ENCODE measurements at places on chromosomes 13 and 19.

GRCh38 chr19:51398096-51398704 lies 7.8 kb upstream of the C19orf84 start:
- DNase-seq, result no peak

GRCh38 chr13:64688893-64689677 lies 2541.1 kb downstream of the PCDH9 start:
- no peak for DNase-seq

DNA sequence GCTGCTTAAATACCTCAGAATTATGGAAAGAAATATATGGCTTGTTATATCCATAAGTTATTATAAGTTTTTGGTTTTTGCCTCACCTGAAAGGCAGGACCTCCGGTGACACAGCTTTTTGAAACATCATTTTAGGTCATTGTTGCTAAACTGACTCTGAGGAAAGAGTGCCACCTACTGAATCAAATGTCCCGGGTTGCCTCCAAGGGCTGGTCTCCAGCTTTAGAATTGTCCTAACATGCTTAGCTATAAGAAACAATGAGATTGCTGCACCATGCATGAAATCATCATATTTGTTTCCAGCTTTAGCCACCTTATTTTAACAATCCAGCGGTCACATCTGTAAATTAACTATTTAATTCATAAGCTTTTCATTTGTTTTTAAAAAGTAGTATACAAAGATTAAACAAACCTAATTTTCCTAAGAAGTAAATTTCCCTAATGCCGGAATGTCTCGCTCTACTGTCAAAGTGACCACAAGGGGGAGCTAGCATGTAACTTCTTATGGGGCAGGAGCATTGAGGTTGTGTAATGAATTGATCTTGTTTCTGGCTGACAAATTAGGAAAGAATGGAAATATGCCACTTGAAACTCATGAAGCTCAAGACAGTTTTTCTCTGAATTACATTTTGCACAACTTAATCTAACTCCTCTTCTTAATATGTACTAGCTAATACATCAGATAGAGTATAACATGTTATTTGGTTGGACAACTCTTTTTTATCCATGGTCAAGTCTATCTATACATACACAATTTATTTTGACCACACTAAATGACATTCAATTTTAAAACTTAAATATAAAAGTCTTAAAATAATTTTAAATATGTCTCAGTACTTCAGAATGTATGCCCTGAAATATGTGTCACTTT lies 6.7 kb upstream of the PCDH17 start:
- no peak for DNase-seq

DNA sequence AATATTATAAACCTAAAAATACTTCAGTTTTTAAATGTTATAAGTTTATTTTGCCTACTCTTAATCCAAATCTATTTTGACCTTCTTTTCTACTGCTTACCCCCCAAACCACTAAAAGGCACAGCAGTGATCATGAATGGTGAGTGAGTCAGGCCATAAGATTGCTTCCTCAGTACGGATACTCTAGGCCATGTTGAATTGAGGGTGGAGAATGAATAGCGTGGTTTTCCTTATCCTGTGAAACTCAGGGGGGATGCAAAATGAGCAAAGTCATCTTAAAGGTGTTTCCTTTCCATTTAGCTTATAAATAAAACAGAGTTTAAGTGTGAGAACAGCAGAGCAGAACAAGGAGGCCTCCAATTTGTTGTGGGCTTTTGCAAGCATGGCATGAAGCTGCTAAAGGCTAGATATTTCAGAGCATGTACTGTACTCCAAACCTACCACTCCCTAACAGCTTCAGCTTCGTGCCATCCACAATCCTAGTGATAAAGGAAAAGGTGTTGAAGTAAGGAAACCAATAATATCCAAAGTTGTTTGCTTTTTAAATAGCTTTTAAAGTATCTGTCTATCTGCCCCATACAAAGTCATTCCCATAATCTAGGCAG lies 25.0 kb downstream of the SERPINE3 start:
- peak; percentile 41 for DNase-seq

GRCh38 chr13:73702419-73703071 lies 431.7 kb downstream of the KLF12 start:
- no peak for DNase-seq

GRCh38 chr13:59476366-59476765 lies 687.4 kb downstream of the DIAPH3 start:
- DNase-seq, result no peak

DNA sequence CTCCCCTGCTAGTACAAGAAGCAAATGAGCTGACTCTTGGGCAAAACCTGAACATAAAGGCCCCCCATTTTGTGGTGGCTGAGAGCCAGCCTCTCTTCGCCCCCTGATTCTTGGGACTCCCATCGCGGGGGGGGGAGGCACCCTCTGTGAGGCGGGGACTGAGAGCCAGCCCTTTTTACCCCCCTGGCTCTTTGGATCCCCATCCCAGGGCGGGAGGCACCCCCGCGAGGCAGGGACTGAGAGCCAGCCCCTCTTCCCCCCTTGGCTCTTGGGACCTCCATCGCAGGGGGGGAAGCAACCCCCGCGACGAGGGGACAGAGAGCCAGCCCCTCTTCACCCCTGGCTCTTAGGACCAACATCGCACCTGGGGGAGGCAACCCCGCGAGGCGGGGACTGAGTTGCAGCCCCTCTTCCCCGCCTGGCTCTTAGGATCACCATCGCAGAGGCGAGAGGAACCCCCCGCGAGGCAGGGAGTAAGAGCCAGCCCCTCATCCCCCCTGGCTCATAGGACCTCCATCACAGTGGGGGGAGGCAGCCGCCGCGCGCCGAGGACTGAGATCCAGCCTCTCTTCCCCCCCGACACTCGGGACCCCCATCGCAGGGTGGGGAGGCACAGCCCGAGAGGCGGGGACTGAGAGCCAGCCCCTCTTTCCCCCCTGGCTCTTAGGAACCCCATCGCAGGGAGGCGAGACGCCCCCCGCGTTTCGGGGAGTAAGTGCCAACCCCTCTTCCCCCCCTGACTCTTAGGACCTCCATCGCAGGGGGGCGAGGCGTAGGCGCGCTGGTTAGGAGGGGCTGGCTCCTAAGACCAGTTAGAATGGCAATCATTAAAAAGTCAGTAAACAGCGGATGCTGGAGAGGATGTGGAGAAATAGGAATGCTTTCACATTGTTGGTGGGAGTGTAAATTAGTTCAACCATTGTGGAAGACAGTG lies 2428.4 kb upstream of the PCDH20 start:
- DNase-seq, result no peak

DNA sequence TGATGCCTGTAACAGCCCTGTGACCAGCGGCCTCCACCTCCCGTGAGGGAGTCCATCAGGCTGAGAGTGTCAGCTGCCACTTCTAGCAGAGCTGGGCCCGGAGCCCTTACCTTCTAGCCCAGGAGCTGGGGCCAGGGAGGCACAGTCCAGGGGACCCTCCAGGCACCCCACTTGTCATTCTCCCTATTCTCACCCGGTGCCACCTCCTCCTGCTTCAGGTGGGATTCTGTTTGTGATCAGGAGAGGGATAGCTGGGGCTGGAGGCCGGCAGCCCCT lies 4.1 kb downstream of the RASA3 start:
- no peak for DNase-seq

GRCh38 chr13:63010072-63010658 lies 1594.5 kb upstream of the PCDH20 start:
- no peak for DNase-seq

GRCh38 chr19:22427960-22428913 lies 6.1 kb upstream of the ZNF98 start:
- DNase-seq, result no peak

- DNase-seq, result no peak
These were observed 3.3 kb downstream of the PIK3R2 start for GRCh38 chr19:18156268-18156667.

DNA sequence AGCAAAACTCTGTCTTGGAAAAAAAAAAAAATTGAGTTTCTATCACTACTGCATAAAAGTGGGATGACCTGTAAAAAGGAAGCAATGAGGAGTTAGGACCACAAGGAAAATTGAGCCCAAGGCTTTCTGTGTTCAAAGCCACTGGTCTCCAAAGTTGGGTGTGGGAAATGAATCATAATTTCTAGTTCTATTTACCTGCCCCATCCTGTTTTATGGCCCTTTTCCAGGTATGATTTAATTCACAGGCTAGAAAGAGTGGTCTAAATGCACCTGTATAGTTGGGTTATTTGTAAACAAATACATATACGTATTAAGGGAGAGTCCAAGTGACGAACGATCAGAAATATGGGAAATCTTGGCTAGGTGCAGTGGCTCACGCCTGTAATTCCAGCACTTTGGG lies 5.9 kb upstream of the DCAF15 start:
- DNase-seq, result no peak
